ENCODE measurements at places on chromosomes 11 and 22.

- DNase-seq = no peak
These were observed 17.7 kb downstream of the DLAT start for GRCh38 chr11:112042961-112043304.

- DNase-seq = no peak
These were observed 311 bp downstream of the BRD1 start for GRCh38 chr22:49827271-49827852.

DNA sequence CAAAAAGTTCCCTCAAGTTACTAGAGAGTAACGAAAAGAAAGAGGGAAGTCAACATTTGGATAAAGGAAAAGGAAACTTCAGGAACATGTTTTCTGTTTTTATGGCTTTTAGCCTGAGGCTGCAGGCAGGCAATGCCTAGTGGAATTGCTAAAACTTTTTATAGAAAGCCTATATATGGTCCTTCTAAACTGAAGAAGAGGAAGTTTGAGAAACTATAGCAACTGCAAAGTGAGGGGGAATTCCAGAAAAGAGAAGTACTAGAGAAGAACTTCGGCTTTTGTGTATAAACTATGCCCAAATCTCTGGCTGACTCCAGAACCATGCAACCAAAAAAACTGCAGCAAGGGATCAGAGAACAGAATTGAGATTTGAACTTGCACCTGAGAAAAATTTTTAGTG is 74.3 kb upstream of the ARHGAP42 start:
- DNase-seq = no peak

DNA sequence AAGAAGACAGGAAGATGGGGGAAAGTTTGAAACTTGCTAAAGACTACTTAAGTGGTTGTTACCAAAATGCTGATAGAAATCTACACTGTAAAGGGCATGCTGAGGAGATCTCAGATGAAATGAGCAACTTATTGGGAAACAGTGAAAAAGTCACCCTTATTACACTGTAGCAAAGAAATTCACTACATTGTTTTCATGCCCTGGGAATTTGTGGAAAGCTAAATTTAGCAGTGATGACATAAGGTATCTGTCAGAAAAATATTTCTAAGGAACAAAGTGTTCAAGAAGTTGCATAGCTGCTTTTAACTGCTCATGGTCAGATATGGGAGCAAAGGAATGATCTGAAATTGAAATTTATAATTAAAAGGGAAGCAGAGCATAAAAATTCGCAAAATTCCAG is 702.4 kb upstream of the LRRC4C start:
- no peak for DNase-seq

- peak; percentile 50 for DNase-seq
These were observed 198.2 kb downstream of the SWAP70 start for GRCh38 chr11:9861860-9862725.

DNA sequence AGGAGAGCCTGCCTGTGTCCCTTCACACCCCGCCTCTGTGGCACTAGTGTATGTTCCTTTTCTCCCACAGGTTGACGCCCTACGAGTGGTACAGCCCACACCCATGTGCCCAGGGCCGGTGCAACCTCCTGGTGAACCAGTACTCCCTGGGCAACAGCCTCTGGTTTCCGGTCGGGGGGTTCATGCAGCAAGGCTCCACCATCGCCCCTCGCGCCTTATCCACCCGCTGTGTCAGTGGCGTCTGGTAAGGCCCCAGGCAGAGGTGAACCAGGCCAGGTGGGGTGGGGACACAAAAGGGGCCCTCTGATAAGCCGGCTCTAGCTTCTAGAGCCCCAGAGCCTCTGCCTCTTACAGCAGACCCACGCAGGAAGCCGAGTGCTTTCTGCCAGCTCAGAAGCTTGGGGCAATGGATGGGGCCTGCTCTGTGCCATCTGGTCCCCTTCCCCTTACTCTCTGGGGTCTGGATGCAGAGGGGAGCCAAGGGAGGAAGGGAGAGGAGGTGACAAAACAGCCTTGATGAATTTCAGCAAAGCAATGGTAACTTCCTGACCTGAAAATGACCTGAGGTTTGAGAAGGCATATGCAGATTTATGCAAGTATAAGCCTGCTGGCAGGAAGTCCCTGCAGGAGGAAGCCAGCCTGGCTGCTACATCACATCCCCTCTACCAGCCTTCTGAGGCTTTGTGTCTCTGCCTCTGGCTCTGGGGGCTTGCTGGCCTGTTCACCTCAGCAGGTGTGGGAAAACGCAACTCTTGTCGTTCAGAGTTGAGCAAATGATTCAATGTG is 67.0 kb upstream of the TBCEL start:
- no peak for DNase-seq

- peak; percentile 86 for DNase-seq
These were observed 7.0 kb downstream of the PRDX5 start for GRCh38 chr11:64324692-64325469.

All from RWPE2 (cell line).